C1 segment of cervical spinal cord (tissue), 14 donors: ENCODE measurements at places on chromosomes 7 and 10.

- DNase-seq: no peak
Observed at GRCh38 chr7:96235281-96235680, 86.6 kb downstream of the SLC25A13 start.

DNA sequence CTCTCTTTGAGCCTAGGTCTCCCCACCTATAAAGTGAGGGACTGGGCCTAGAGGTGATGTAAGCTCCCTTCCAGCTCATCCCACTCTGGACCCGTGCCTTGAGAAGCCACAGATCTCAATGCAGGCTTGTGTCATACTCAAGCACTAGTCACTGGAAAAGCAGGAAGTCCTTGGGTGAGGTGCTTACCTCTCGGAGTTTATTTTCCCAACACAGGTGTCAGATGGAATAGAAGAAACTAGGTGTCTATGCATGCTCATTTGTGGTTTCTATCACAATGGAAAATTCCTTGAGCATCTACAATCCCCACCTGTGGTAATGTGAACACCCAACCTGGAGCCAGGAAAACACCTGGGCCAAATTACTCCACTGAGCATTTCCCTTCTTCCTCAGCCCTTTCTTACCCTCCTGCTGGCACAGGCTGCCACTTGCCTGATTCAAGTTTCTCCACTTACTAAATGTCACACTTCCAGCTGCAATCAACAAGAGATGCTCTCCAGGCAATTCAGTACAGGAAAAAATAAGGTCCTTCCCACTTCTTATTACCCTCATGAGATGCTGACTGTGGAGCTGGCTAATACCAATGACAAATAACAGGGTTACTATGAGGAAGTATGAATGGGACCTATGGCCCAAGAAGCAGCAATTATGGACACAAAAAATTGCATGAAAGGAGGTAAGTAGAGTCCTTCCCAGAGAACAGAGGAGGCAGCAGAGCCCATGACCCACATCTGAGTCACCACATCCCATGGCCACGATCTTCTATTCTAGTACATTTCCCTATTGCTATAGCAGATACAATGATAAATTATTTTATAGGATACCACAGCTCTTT lies 13.1 kb downstream of the LSM5 start:
- no peak for DNase-seq

GRCh38 chr10:81116990-81117389 lies 579.3 kb downstream of the SH2D4B start:
- no peak for DNase-seq

- no peak for DNase-seq
Observed at GRCh38 chr7:50497068-50497642, 47.0 kb upstream of the FIGNL1 start.

GRCh38 chr10:69863580-69863979 lies 61.9 kb downstream of the COL13A1 start:
- no peak for DNase-seq

GRCh38 chr7:4281231-4281993 lies 400.7 kb upstream of the FOXK1 start:
- DNase-seq: no peak

DNA sequence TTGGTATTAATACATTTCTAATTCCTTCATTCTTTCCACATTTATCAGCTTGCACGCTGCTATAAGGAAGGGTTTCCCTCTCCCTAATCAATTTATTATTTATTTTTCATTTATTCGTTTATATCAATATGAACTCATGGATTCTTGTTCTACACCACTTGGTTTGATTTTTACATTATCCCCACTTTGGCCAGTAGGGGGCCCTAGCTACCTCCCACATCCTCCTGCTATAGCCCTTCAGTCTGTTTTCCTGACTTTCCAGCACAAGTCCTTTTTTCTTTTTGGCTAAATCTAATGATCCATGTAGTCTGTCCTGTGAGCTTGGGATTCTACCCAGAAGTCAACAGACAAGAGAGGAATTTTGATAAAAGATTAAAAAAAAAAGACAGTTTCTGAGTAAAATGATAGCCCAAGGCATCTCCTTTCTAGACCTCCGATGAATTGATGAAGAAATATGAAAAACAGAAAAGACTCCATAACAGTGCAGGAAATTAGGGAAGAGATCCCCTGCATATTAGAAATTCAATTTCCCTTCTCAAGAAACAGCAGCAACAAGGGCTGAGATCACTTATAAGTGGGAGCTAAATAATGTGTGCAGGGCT lies 47.7 kb downstream of the LYZL2 start:
- peak; percentile 11 for DNase-seq

- DNase-seq: no peak
Observed at GRCh38 chr7:69531050-69531449, 67.2 kb upstream of the AUTS2 start.

- no peak for DNase-seq
Observed at GRCh38 chr7:1538544-1539180, 8.2 kb downstream of the MAFK start.

DNA sequence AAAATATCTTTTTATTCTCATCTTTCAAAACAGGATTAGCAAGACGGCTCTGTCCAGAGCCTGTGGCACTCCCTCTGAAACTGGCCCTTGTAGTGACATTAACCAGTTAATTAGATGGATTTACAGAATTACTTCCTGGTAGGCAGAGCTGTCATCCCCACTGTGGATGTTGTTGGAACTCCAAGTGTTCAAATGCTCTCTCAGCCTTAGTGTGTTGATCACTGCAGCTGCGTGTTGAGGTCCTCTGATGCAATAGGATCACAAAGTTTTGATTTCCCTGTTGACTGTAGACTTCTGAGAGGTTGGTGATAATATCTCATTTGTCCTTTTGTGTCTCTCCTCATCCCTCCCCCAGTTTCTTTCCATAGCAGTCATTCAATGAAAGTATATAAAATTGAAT lies 117.3 kb upstream of the CDK6 start:
- DNase-seq: no peak

DNA sequence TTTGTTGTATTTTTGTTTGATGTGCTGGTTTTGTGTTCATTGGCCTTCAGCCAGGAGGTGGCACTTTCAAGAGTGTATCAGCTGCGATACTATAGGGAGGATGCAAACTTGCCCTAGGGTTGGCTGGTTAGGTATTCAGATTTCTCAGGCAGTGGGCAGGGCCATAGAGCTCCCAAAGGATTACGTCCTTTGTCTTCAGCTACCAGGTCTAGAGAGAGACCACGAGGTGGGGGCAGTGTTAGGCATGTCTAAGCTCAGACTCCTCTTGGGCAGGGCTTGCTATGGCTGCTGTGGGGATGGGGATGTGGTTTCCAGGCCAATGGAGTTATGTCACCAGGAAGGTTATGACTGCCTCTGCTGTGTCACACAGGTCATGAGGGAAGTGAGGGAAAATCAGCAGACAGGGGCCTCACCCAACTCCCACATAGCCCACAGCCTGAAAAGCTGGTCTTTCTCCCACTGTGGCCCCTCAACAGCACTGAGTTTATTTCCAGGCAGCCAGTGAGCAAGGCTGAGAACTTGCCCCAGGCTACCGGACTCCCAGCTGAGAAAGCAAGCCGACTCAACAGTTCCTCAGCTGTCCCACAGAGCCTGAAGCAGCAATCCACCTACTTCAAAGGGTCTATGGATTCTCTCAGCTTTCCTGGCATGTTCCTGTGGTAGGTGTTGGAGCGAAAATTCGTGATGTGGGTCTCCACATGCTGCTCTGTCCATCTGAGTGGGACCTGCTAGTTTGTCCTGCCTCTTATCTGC lies 227.4 kb upstream of the COBL start:
- DNase-seq: no peak

DNA sequence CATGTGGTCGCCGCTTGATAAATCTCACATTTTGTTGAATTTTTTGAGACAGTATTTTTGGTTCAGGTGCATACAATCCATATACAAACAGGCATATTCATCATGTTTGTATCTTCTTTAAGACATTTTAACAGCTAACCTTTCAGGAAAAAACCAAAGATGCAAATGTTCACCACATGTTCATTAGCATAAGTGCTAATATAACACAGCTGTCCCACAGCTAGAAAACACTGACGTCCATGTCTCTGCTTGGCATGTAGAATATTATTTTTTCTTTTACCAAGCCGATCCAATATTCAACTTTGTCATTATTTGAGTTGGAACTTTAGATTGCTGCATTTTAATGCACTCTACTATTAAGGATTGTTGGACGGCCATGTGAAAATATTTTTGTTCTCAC lies 31.2 kb downstream of the BMPER start:
- no peak for DNase-seq

- no peak for DNase-seq
Observed at GRCh38 chr10:124592736-124593430, 131.3 kb downstream of the LHPP start.

DNA sequence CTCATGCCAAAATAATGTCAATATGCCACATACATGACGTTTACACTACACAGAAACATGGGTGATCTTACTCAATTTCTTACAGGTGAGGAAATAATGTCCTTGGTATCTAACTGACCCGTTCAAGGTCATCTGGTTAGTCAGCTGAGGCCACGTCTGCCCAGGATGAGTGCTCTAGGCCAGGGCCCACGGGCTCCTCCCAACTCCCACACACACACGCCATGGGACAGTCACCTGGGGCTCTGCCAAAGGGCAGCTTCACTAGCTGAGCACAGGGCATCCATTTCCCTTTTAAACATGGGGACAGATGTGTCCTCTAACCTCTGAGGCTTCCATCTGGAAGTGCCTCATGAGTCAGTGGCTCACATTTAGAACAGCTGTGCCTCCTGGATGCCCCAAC lies 123.9 kb downstream of the TNS3 start:
- DNase-seq: no peak

- no peak for DNase-seq
Observed at GRCh38 chr7:78967046-78967445, 486.4 kb downstream of the MAGI2 start.

GRCh38 chr7:88357294-88357693 lies 50.6 kb upstream of the STEAP4 start:
- DNase-seq: no peak

- DNase-seq: no peak
Observed at GRCh38 chr7:133650069-133650468, 397.2 kb downstream of the EXOC4 start.

GRCh38 chr7:158662610-158663427 lies 41.8 kb downstream of the NCAPG2 start:
- no peak for DNase-seq

- no peak for DNase-seq
Observed at GRCh38 chr10:103523683-103524082, 30.2 kb downstream of the NEURL1 start.

- no peak for DNase-seq
Observed at GRCh38 chr10:62023329-62023728, 121.8 kb downstream of the ARID5B start.

GRCh38 chr7:7354674-7355073 lies 172.3 kb downstream of the C1GALT1 start:
- DNase-seq: no peak

- DNase-seq: no peak
Observed at GRCh38 chr10:14873090-14873760, 5.4 kb upstream of the SUV39H2 start.

- DNase-seq: no peak
Observed at GRCh38 chr10:90007226-90007625, 305.8 kb downstream of the KIF20B start.

- DNase-seq: no peak
Observed at GRCh38 chr10:131549116-131549515, 237.6 kb upstream of the TCERG1L start.

- DNase-seq: no peak
Observed at GRCh38 chr10:114492351-114493037, 88.2 kb upstream of the AFAP1L2 start.

GRCh38 chr10:75851580-75852345 lies 420.3 kb downstream of the LRMDA start:
- DNase-seq: no peak

DNA sequence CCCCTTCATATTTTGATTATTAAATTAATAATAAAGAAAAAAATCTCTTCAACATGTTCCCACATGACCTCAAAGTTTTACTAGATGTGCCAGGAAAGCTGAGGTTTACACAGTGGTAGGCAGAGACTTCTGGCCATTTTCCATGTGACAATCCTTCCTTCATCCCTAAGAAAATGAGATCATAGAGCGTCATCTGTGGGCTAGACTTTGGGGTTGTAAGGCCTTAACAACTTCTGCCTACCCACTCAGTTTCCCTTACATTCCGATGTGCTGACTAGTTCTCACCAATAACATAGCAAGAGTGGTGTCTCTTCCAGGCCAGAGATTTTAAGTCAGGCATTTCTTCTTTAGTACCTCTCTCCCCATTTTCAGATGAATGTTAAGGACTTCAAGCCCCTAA lies 171.1 kb upstream of the PHF14 start:
- no peak for DNase-seq

- DNase-seq: no peak
Observed at GRCh38 chr10:101414034-101414433, 60.1 kb downstream of the BTRC start.

DNA sequence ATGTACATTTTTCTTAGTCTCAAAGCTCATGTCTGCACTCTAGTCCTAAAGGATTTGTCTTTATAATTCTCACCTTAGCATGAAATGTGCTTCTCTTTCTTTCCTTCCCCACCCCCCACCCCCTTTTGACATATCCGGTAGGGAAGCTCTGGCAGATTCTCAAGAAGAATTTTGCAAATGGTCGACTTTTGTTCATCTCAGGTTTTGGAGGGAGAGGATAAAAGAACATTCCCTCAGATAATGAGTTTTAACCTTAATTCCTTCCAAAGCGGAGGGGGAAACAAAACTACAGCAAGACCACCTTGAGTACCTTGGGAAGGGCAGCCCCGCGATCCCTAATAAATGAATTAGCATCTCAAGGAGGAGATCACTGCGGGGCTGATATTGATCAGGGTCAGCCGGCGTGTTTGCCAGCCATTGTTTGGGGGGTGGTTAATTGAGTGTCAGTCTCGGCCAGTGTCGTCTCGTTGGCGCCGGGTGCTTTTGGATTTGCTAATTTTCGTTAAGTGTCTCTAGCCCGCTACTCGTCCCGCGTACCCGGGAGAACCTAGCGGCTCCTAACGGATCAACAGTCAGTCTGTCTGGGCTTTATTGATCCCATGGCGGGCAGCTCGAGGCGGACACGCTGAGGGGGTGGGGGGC lies 874 bp upstream of the BAMBI start:
- DNase-seq: no peak

DNA sequence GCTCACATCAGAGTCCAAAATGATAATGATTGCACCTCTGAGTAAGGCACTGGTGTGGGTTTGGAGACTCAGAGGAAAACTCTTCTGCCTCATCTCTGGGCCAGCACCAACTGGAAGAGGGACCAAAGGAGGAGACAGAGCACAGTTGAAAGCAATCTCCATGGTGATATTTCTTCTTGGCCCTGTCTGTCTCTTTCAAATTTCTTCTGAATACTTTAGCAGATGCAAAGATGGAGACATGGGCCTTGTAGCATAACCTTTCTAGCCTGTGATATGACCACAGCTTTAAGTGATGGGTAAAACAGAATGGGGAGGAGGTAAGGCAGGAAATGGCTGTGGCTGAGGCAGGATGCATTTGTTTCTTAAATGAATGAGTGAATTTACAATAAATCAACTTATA lies 12.2 kb upstream of the GIMAP7 start:
- DNase-seq: no peak

DNA sequence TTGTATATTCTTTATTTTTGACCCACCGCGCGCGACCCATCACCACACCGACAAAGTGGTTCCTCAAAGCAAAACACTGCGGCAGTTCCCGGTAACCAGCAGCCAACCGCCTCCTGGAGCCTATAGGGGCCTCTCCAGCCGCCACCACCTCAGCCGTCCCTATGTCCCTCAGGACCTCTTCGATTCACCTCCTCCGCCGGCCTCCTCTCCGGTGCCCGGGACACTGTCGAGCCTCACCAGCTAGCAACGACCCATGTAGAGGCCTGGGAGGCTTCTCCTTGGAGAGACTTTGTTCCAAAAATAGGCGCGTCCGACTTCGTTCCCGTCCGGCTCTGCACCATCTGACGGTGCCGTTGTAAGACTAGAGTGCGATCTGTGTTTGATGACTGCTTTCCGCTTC lies 158.8 kb downstream of the HGF start:
- no peak for DNase-seq
